D341Med (cell line): ENCODE measurements at places on chromosomes 11 and 22.

DNA sequence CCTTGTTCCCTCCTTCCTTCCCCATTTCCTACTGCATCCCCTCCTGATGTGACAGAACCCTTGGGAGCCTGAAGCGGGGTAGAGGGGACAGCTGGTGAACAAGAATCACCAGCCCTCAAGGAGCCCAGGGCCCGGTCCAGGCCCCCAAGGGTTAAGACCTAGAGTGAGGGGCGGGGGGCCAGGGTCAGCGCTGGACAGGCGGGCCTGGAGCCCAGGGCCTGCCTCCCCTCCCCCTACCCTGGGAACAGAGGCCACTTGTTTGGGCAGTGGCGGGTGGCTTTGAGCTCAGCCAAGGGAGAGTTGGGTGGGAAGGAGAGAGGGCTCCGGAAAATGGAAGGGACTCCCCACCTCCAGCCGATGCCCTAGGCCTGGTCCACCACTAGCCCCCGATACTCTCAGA lies 2.1 kb downstream of the ARAP1 start:
- no peak for DNase-seq

- DNase-seq: no peak
These were observed 49.9 kb upstream of the MICAL2 start for GRCh38 chr11:12060385-12060985.

- no peak for DNase-seq
These were observed 119.3 kb upstream of the OR9Q1 start for GRCh38 chr11:57904376-57904775.

- DNase-seq: no peak
These were observed 525.2 kb downstream of the OPCML start for GRCh38 chr11:133007027-133007584.

GRCh38 chr22:42654436-42655073 lies 5.4 kb upstream of the CYB5R3 start:
- no peak for DNase-seq

DNA sequence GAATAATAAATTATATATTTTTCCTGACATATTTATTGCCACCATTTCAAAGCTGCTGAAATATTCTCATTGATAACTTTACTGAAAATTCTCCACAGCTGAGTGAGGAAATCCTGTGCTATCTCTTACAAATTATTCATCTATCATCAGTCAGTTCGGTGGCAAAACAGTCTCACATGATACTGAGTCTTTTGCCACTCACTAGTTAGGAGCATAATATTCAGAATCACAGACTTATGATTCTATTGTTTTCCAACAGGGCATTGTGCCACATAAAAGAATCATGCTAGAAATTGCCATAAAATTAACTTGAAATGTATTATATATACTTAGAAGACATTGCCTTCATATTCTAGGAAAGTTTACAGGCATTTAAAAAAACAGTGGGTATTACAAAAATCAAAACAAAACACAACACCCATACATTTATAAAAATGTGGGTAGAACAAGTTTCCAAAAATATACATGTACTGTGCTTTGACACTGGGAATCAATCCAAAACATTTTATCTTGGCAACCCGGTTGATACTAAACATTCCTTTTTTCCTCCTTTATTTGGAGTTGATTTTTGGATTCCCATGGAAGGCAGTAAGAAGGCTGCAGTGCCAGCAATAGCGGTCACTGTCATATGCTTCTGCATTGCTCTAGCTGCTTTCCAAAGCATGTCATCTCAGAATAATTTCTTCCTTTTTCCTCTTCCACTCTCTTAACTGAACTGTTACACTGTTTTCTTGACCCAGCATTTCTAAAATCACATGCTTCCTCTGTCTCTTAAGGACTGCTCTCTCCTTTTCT lies 42.5 kb downstream of the ATG16L2 start:
- no peak for DNase-seq

- no peak for DNase-seq
These were observed 118.7 kb downstream of the ST3GAL4 start for GRCh38 chr11:126474220-126474619.

DNA sequence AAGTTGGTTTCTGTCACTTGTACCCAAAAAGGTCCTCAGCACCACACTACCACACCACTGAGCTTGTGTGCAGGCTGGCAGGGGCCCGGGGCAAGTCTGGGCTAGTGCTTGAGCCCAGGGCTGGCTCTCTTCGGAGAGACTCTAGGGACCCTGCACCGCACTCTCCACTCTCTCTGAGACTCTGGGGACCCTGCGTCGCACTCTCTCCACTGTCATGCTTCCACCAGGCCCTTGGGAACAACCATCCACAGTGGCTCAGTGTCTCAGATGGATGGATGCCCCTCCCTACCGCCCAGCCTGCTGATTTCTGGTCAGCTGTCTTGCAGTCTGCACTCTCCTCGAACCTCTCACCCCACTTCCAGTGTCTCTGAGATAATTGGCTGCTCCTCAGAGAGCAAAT lies 2.0 kb upstream of the SBF1 start:
- no peak for DNase-seq

GRCh38 chr11:22520521-22520920 lies 105.1 kb downstream of the FANCF start:
- no peak for DNase-seq

- DNase-seq: no peak
These were observed 72.4 kb downstream of the KIAA1671 start for GRCh38 chr22:25024895-25025294.

GRCh38 chr11:130063451-130063850 lies 6.2 kb upstream of the APLP2 start:
- no peak for DNase-seq

DNA sequence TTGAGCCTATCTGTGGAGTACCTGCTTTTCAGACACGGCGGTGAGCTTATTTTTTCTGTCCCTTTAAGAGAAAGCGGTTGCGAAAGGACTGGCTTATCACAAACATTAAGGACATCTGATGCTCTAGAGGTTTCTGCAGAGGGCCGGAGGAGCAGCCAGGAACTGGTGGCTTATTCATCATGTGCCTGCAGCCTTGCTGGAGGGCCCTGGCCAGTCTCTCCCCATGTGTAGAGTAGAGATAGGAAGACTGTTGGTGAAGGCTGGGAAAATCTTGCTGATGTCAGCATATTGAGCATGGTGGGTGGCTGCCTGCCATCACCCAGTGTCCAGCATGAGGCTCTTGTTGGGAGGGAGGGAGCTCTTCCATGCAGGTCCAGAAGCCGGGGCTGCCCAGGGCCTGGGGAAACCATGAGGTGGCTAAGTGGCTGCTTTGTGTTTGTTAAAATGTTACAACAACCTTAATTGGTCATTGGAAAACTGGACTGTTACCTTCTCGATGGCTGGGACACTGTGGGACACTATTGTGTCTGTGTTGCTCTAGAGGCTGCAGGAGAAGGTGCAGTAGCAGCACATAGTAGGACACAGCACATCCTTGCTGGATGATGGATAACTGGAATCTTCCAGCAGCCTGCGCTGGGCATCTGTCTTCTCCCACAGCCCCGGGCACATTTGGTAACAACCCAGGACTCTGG lies 54.3 kb downstream of the TSPAN18 start:
- no peak for DNase-seq

GRCh38 chr22:39177456-39177775 lies 24.9 kb upstream of the CBX7 start:
- DNase-seq: no peak

- DNase-seq: no peak
These were observed 120.3 kb upstream of the ZC3H12C start for GRCh38 chr11:109972939-109973338.

DNA sequence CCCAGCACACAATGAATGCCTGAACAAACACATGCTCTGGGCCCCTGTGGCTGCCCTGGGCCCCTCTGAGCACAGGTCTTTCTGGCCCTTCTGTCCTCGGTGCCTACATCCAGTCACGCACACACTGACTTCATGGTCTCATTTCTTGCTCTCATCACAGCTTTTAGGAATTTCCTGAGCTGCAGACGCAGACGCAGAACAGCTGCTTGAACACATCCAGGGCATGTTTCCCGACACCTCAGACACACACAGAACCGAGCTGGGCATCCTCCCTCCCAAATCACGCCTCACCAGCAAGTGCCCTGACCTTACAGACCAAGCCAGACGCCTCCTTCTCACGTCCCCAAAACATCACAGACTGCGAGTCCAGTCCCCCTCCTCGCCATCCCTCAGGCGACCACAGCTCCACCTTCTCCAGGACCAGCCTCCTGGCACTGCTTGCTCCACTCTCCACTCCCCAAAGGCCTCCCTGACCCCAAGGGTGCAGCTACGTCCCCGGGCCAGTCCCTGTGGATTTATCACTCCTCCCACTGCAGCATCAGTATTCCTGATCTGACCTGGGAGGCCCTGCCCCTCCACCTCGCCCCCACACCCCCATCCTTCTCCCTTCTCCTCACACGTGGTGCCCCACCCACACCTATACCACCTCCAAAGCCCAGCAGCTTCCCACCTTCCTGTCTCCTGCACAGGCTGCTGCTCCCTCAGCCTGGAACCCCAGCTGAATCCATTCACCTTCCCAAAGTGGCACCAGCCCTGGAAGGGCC lies 12.9 kb downstream of the SIRT3 start:
- no peak for DNase-seq

GRCh38 chr11:123161376-123162030 lies 33.5 kb downstream of the CLMP start:
- no peak for DNase-seq

GRCh38 chr11:126136507-126136906 lies 73.8 kb upstream of the CDON start:
- DNase-seq: no peak

- no peak for DNase-seq
These were observed 117.5 kb upstream of the ZBED5 start for GRCh38 chr11:10975287-10975721.

GRCh38 chr22:38736257-38736570 lies 19.6 kb downstream of the SUN2 start:
- DNase-seq: no peak

GRCh38 chr11:121451986-121452608 lies at the start of gene SORL1:
Gene SORL1 (plus strand): TSS chr11:121452314. CDS start chr11:121452332, 18 bp downstream.
- DNase-seq: peak; percentile 92

- no peak for DNase-seq
These were observed 12.9 kb downstream of the CD59 start for GRCh38 chr11:33723238-33723881.

- no peak for DNase-seq
These were observed 7.9 kb downstream of the FOXR1 start for GRCh38 chr11:118979434-118979833.

GRCh38 chr11:34909415-34909814 lies 6.8 kb downstream of the APIP start:
- no peak for DNase-seq

DNA sequence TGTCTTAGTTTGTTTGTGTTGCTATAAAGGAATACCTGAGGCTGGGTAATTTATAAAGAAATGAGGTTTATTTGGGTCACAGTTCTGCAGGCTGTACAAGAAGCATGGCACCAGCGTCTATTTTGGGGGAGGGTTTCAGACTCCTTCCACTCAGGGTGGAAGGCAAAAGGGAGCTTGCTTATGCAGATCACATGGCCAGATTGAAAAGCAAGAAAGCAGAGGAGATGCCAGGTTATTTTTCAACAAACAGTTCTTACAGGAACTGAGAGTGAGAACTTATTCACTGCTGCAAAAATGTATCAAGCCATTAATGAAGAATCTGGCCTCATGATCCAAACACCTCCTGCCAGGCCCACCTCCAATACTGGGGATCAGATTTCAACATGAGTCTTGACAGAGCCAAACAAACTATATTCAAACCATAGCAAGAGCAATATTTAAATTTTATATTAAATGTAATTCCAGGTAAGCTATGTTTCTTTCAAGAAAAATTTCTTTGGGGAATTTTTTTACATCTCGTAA lies 66.9 kb downstream of the NXPE2 start:
- no peak for DNase-seq

GRCh38 chr11:24779791-24780190 lies 282.9 kb downstream of the LUZP2 start:
- no peak for DNase-seq

GRCh38 chr11:46543564-46543963 lies 50.3 kb downstream of the AMBRA1 start:
- DNase-seq: no peak

DNA sequence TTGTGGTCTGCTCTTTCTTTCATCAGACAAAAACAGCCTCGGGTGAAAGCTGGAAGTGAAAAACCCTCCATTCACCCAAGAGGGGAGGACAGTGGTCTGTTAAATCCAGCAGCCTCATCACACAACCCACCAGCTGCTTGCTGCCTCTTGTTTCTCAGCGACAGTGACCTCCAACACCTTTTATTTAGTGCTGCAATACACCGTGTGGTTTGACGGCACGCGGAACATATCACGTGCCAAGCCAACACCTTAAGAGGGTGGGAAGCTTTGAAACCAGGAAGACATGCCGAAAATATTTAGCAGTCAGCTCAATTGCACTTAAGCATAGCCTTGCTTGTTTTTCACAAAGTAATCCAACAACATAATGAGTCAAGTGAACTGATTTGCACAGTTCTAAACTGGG lies 39.8 kb upstream of the POGLUT3 start:
- DNase-seq: no peak

DNA sequence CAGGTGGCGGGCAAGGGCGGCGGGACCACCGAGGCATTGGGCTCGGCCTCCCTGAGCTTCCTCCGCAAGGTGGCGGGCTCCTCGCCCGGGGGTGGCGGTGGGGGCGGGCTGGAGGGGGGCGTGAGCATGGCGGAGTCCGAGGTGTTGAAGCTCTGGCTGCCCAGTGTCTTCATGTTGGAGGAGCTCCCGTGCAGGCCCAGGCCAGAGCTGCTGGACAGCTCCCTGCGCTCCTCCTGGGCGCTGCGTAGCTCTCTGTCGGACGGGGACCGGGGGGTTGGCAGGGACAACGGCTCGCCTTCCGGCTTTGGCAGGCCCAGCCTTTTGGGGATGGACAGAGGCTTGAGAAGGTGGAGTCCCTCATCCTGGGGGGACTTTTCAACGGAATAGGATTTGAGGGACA lies 43.9 kb upstream of the BID start:
- DNase-seq: no peak

- peak; percentile 31 for DNase-seq
These were observed 13.3 kb downstream of the PRR33 start for GRCh38 chr11:1878137-1879031.

DNA sequence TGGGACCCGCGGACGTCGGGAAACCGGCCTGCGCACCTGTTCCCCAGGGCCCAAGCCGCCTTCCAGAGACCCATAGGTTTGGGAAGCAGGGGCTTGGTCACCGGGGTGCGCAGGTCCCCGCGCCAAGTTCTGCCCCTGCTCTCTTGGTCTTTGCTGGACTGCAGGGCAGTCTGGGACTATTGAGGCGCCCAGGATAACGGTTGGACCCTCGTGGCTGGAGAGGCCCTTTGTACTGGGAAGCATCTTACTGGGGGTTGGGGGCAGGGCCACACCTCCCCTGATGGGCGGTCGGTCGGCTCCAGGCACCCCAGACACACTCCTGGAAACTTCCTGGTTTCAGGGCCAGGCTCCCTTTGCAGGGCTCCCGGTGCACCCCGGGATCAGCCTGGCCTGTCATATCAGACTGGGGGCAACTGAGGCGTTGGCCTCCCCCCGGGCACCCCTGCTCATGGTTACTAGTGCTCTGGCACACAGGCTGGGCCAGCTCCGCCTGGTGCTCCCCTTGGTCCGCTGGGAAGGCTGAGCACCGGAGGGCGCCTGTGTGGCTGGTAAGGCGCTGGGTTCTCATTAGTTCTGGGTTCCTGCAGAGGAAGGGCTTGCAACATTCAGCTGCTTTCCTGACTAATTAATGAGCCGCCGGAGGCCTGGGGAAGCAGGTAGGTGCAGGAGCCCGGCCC lies 1250.5 kb downstream of the BRD1 start:
- DNase-seq: no peak
